ENCODE measurements at places on chromosomes 16 and 17. TPM values are rescaled to one million over a fixed set of nuclear protein-coding genes. Genes with fewer than 3 reads are reported as not detected.

GRCh38 chr17:79872762-79873161, 33.5 kb upstream of the CBX4 start:
- no peaks in the 10 kb centered on the region for H3K27me3 ChIP-seq
- no peaks in the 10 kb centered on the region for H3K4me1 ChIP-seq
- H3K36me3 ChIP-seq: no peaks in the 10 kb centered on the region

DNA sequence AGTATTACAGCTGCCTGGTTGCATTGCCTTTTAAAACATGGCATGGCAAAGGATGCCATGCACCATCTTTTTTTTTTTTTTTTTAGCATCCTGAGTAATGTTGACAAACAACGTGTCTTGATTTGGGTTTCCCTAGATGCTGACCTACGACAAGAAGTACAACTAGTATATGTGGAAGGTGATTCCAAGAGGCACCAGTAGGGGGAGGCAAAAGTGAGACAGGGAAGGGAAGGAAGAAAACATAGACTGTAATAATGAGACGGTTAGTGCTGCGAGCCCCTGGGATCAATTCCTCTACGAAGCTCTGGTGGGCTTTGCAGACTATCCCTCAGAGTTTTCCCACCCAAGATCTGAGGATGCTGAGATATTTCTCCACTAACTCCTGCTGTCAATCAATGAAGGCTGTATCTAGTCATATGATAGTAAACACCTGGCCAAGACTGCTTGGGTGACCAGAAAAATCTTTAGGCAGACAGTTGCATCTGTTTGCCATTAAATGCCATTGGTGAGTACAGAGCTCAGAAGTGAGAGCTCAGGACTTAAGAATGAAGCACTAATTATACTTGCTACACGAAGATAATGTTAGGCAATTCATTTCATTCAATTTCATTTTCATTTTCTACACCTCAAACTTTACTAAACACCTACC, 458.6 kb upstream of the GOT2 start:
- DNase-seq: peak; percentile 19
- no peaks in the 10 kb centered on the region for H3K27me3 ChIP-seq
- no peaks in the 10 kb centered on the region for H3K4me1 ChIP-seq
- H3K36me3 ChIP-seq: no peaks in the 10 kb centered on the region
- H3K27ac ChIP-seq: no peak overlapping the region

- H3K4me3 ChIP-seq: no peak overlapping the region
- no peaks in the 10 kb centered on the region for H3K27me3 ChIP-seq
- no peak for DNase-seq
- peaks cover 5% of the 10 kb centered on the region for H3K4me1 ChIP-seq
- no peak overlapping the region for H3K27ac ChIP-seq
Measured at GRCh38 chr17:358491-359151, 6.0 kb upstream of the RPH3AL start.

DNA sequence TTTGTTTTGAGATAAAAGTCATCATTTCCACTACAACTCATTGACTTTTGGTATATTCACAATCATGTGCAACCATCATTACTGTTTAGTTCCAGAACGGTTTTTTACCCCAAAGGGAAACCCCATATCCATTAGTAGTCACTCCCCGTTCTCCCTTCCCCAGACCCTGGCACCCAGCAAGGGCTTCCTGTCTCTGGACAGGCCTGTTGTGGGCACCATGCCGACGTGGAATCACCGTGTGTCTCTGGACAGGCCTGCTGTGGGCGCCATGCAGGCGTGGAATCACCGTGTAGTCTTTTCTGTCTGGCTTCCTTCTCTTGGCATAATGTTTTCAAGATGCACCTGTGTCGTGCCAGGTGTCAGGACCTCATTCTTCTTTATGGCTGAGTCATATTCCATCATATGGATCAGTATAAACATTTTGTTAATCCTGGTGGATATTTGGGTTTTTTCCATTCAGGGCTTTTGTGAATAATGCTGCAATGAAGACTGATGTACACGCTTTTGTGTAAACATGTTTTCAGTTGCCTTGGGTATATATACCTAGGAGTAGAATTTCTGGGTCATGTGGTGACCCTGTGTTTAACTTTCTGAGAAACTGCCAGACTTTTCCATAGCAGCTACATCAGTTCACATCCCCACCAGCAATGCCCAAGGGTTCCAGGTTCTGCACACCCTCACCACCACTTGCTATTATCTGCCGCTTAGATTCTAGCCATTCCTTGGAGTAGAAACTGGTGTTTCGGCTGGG, 19.1 kb downstream of the ENDOV start:
- H3K27ac ChIP-seq: no peak overlapping the region
- H3K4me1 ChIP-seq: no peaks in the 10 kb centered on the region
- no peaks in the 10 kb centered on the region for H3K36me3 ChIP-seq
- no peak overlapping the region for H3K4me3 ChIP-seq
- DNase-seq: no peak
- no peaks in the 10 kb centered on the region for H3K27me3 ChIP-seq

DNA sequence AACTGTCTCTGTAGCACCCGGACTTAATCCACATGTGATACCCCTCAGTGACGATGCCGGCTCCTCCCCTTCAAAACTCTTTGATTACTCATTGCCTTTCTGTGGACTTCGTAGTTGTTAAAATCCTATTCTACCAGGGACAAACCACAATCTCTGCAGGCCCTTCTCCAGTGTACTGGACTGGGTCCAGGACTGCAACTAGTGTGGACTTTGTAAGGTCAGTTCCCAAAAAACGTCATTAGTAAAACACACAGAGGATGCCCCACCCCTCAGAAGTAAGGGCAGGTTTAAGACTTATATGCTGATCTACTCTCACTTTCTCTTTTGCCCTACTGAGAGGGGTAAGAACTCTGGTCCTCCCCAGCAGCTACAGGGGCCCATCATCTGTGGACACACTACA, 10.5 kb upstream of the NUDT7 start:
- H3K4me1 ChIP-seq: no peaks in the 10 kb centered on the region
- H3K36me3 ChIP-seq: no peaks in the 10 kb centered on the region
- H3K27ac ChIP-seq: no peak overlapping the region
- H3K4me3 ChIP-seq: no peak overlapping the region
- no peaks in the 10 kb centered on the region for H3K27me3 ChIP-seq

GRCh38 chr17:2044263-2044894, 2.6 kb downstream of the OVCA2 start:
- no peak overlapping the region for H3K4me3 ChIP-seq
- H3K4me1 ChIP-seq: peaks cover 15% of the 10 kb centered on the region
- no peaks in the 10 kb centered on the region for H3K36me3 ChIP-seq
- no peaks in the 10 kb centered on the region for H3K27me3 ChIP-seq
- DNase-seq: no peak

- DNase-seq: peak; percentile 74
- H3K27me3 ChIP-seq: no peaks in the 10 kb centered on the region
- H3K4me3 ChIP-seq: no peak overlapping the region
Measured at GRCh38 chr17:79970576-79971068, 65.0 kb downstream of the TBC1D16 start.

GRCh38 chr17:72765368-72766153, 326.9 kb downstream of the SLC39A11 start:
- no peak overlapping the region for H3K27ac ChIP-seq
- no peaks in the 10 kb centered on the region for H3K36me3 ChIP-seq
- no peak overlapping the region for H3K4me3 ChIP-seq
- H3K4me1 ChIP-seq: no peaks in the 10 kb centered on the region
- DNase-seq: no peak

DNA sequence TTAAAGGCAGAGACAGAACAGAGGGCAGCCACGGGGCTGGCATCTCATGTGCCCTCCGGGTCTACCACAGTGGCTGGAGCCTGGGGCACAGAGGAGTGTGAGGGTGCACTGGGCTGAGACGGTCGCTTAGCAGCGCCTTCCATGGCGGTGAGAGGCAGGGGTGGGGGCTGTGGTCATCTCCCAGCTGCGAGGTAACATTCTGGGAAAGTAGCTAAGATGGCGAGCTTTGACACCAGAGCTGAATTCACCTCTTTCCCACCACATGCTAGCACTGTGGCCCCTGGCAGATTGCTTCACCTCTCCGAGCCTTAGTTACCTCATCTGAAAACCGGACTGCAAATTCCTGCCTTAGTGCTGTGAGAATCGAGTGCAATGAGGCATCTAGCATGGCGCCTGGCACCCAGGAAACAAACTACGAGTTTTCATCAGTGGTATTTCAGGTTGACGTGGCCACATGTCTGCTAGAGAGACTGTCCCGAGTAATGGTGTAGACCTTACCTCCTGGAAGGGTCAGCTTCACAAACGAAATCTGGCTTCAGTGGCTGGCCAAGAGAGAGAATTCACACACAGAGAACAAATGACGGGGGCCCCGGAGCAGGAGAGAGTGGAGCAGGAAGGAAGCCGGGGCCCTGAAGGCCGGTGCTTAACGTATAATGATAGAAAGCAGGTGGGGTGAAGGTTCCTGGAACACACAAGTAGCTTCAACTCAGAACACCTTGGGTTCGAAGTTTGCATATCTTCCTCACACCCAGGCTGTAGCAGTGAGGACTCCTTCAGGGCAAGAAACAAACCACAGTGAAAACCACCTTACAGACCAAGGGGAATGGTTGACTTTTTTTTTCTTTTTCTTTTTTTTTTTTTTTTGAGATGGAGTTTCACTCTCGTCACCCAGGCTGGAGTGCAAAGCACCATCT, 63.9 kb upstream of the RPH3AL start:
- no peaks in the 10 kb centered on the region for H3K27me3 ChIP-seq
- no peak for DNase-seq
- no peaks in the 10 kb centered on the region for H3K36me3 ChIP-seq
- peak overlapping the region; percentile 43 for H3K27ac ChIP-seq

TBC1D26 gene
- total RNA-seq: not detected

KRT40 gene
- total RNA-seq: 0.32 TPM

WNK4 gene
- total RNA-seq: 32.6 TPM

WWP2 gene
- 73.2 TPM for total RNA-seq
